ENCODE measurements at places on chromosomes 7 and 10. TPM values are rescaled to one million over a fixed set of nuclear protein-coding genes. Genes with fewer than 3 reads are reported as not detected.

- no peak for DNase-seq
Measured at GRCh38 chr10:14173706-14174594, 156.8 kb downstream of the FRMD4A start.

DNA sequence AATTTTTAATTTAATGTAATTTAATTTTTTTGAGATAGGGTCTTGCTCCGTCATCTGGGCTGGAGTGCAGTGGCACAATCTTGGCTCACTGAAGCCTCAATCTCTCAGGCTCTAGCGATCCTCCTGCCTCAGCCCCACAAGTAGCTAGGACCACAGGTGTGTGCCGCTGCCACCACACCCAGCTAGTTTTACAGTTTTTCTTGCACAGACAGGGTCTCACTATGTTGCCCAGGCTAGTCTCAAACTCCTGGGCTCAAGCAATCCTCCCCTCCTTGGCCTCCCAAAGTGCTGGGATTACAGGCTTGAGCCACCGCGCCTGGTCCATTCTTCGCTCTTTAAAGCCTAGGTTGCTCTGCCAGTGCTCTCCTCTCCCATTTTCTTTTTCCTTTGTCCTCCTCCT lies 12.9 kb downstream of the CALML3 start:
- no peak for DNase-seq

The KLF14 gene
- 0.36 TPM for total RNA-seq

The CNTNAP2 gene
- 0.21 TPM for total RNA-seq

The MINDY4 gene
- 16.8 TPM for total RNA-seq

All from ureter (tissue), 1 donor.